ENCODE measurements at places on chromosomes 12 and 14. TPM values are rescaled to one million over a fixed set of nuclear protein-coding genes. Genes with fewer than 3 reads are reported as not detected.
A peak's percentile ranks its signal among the peaks of the same experiment; 100 is the strongest.

- no peak for DNase-seq
- no peak overlapping the region for H3K4me3 ChIP-seq
- no peaks in the 10 kb centered on the region for H3K4me1 ChIP-seq
- no peaks in the 10 kb centered on the region for H3K36me3 ChIP-seq
Observed at GRCh38 chr14:43479596-43480195, 1027.4 kb downstream of the FSCB start.

DNA sequence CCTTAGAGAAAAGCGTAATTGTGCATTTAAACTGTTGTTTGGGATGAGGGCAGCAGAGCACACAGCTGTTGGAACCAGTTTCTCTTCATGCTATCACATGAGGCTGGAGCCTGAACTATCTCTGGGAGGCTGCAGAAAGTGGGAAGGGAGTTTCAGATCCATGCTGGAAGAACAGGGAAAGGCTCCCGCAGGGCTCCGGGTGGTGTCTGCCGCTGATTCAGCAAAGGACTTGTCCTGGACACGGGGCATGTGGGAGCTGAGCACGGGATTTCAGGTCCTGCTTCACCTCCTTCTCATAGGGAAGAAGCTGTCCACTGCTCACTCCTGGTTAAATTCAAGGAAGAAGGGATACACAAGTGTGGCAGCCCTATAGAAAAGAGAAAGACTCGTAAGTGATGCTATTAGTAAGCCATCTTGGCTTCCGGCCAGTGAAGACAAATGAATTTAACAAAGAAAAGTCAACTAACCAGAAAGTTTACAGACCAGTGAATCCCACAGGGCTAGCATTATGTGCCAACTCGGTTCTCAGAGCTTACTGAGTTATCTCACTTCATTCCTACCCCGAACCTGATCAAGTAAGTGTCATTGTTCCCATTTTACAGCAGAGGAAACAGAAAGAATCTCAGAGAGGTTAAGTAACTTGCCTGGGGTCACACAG is 6.7 kb upstream of the FZD10 start:
- H3K4me3 ChIP-seq = no peak overlapping the region
- H3K4me1 ChIP-seq = no peaks in the 10 kb centered on the region
- no peak for DNase-seq
- no peaks in the 10 kb centered on the region for H3K36me3 ChIP-seq
- peaks cover 2% of the 10 kb centered on the region for H3K27me3 ChIP-seq

DNA sequence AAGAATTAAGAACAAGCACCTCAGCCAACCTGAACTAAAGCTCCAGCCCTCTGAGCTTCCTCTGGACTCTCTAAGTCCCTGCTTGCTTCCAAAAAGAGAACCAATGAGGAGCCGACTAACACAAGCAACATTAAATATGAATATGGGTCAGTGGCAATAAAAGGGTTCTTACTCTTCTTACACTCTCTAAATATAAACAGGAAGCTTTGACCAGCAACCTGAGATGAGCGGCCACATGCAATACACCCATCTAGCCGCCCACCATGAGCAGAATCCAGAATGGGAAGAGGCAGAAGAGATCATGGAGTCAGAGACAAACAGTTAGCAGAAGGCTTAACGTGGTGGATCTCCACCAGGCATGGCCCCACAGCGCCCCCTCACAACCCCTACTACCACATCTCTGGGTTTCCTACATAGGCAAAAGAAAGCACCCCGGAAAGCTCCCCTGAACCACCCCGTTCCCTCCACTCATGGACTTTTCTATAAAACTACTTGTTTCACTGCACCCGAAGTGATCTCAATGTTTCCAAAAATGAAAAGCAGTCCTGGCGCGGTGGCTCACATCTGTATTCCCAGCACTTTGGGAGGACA is 59.4 kb downstream of the TTC7B start:
- H3K27me3 ChIP-seq = no peaks in the 10 kb centered on the region
- H3K4me1 ChIP-seq = peaks cover 15% of the 10 kb centered on the region
- no peak overlapping the region for H3K27ac ChIP-seq
- H3K36me3 ChIP-seq = no peaks in the 10 kb centered on the region
- no peak overlapping the region for H3K4me3 ChIP-seq

- no peak overlapping the region for H3K27ac ChIP-seq
- H3K4me1 ChIP-seq = peaks cover 19% of the 10 kb centered on the region
- H3K36me3 ChIP-seq = peaks cover 30% of the 10 kb centered on the region
- no peaks in the 10 kb centered on the region for H3K27me3 ChIP-seq
- H3K4me3 ChIP-seq = no peak overlapping the region
Observed at GRCh38 chr12:111451649-111452129, 46.0 kb downstream of the SH2B3 start.

The PIK3C2G gene
- total RNA-seq = not detected

The VWF gene
- total RNA-seq = 2,328 TPM

DNA sequence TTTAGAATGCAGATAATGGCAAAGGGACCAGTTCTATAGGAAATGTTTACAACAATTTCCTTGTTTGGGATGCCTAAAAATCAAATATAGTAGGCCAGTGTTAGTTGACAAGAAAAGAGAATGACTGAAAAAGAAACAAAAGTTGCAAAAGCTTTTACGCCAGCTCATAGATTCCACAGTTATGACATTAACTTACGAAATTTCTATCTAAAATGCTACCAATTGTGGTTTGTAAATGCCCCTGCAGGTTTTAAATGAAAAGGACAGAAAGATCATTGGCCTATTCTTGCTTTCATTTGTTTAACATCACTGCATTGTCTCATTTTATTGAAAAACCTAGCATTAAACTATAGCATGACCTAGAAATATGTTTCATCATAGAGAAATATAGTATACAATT is 345.8 kb downstream of the CCDC91 start:
- H3K36me3 ChIP-seq = no peaks in the 10 kb centered on the region
- H3K4me3 ChIP-seq = no peak overlapping the region
- H3K27ac ChIP-seq = no peak overlapping the region
- no peaks in the 10 kb centered on the region for H3K27me3 ChIP-seq
- H3K4me1 ChIP-seq = peaks cover 3% of the 10 kb centered on the region
- no peak for DNase-seq

- DNase-seq = no peak
- no peaks in the 10 kb centered on the region for H3K27me3 ChIP-seq
- no peak overlapping the region for H3K4me3 ChIP-seq
- H3K36me3 ChIP-seq = no peaks in the 10 kb centered on the region
Observed at GRCh38 chr12:51333536-51333935, 9.6 kb upstream of the BIN2 start.

DNA sequence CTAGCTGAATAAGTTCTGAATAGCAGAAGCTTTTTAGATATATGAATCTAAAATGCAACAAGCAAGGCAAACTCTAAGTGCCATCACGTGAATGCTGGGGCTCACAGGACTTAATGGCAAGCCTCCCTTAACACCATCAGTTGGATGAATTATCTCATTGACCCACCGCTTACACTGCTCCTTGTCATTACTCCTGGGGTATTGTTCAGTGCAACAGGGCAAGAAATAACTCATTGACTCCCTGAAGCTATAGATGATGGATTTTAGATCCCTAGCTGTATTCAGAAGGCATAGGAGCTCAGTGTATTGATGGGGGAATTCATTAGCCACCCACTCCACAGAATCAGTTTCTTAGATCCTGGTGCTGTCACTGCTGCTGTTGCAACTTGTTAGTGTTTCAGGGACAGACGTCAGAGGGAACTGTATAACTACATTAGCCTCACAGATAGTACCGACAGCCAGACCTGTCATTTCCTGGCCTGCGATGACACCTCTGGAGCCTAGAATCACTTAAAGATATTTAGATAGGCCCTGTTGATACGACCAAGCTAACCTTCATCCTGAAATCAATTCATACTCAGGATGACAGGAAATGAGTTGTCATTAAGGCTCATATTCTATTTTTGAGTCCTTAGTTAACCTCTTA is 735.3 kb downstream of the DIO2 start:
- no peak overlapping the region for H3K4me3 ChIP-seq
- no peak overlapping the region for H3K27ac ChIP-seq
- DNase-seq = no peak

The ENDOU gene
- not detected for total RNA-seq

The TRIM9 gene
- total RNA-seq = not detected

- H3K4me1 ChIP-seq = no peaks in the 10 kb centered on the region
- no peaks in the 10 kb centered on the region for H3K27me3 ChIP-seq
- no peak for DNase-seq
- no peak overlapping the region for H3K4me3 ChIP-seq
- H3K27ac ChIP-seq = no peak overlapping the region
- no peaks in the 10 kb centered on the region for H3K36me3 ChIP-seq
Observed at GRCh38 chr12:76249501-76249900, 98.7 kb downstream of the BBS10 start.

DNA sequence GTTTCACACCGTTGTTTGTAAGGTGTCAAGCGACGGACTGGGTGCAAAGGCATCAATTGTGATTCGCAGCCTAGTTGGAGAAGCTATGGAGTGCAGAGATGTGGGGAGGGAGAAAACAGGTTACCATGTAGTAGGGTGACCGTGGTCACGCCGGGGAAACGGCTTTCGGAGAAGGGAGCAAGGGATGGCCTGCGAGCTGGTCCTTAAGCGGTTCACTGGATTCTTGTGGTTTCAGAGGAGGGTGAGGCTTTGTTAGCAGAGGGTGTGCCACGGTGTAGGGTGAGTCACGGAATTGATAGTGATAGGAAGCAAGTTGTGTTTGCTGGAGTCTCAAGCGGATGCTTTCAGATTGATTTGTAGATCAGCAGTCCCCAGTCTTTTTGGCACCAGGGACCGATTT is 2.3 kb downstream of the PIWIL1 start:
- no peak overlapping the region for H3K4me3 ChIP-seq
- no peak for DNase-seq
- no peak overlapping the region for H3K27ac ChIP-seq
- H3K27me3 ChIP-seq = no peaks in the 10 kb centered on the region

DNA sequence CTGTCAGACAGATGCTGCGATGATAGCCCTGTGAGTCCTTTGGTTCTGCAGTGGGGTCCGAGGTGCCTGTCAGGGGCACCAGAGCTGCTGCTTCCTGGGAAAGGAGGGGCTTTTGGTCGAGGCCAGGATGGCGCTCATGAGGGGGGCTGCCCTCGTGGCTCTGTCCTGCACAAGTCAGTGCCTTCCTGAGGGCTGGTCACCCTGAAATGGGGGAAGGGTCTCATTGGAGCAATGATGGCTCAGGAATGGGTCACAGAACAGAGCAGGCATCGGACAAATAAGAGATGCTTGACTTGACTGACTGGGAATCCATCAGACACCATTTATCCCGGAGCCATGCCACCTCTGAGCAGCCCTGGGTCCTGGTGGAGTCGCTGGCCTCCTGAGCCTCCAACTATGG is 121.9 kb downstream of the ADGRD1 start:
- no peaks in the 10 kb centered on the region for H3K4me1 ChIP-seq
- no peak for DNase-seq
- no peak overlapping the region for H3K27ac ChIP-seq

The IFNG-AS1 gene
- not detected for total RNA-seq

The RNF212B gene
- total RNA-seq = not detected

The PRKD1 gene
- total RNA-seq = 10.3 TPM

GRCh38 chr12:121132601-121133481 is at the start of gene P2RX7:
Gene P2RX7, plus strand, starts transcription at chr12:121132876. Its CDS starts 95 bp downstream, at chr12:121132971.
- DNase-seq = peak; percentile 77
- peak within 1 kb of the TSS; percentile 40 for H3K4me3 ChIP-seq
- peaks cover 23% of the 10 kb centered on the region for H3K4me1 ChIP-seq
- H3K27me3 ChIP-seq = no peaks in the 10 kb centered on the region
- no peaks in the 10 kb centered on the region for H3K36me3 ChIP-seq

- DNase-seq = no peak
- H3K27ac ChIP-seq = no peak overlapping the region
- H3K4me1 ChIP-seq = peaks cover 11% of the 10 kb centered on the region
- H3K4me3 ChIP-seq = peak overlapping the region; percentile 26
- peaks cover 16% of the 10 kb centered on the region for H3K27me3 ChIP-seq
- H3K36me3 ChIP-seq = peaks cover 15% of the 10 kb centered on the region
Observed at GRCh38 chr12:48998497-48999353, 450 bp downstream of the DDN start.

- H3K27me3 ChIP-seq = no peaks in the 10 kb centered on the region
- H3K36me3 ChIP-seq = no peaks in the 10 kb centered on the region
Observed at GRCh38 chr12:117013726-117014125, 85.5 kb downstream of the TESC start.

The DPPA3 gene
- not detected for total RNA-seq

GRCh38 chr14:24246765-24247212 is 4.4 kb upstream of the TINF2 start:
- H3K4me3 ChIP-seq = no peak overlapping the region
- no peaks in the 10 kb centered on the region for H3K27me3 ChIP-seq
- H3K27ac ChIP-seq = no peak overlapping the region
- H3K4me1 ChIP-seq = peaks cover 11% of the 10 kb centered on the region
- H3K36me3 ChIP-seq = no peaks in the 10 kb centered on the region

The HELB gene
- total RNA-seq = 3.4 TPM

The RNU4-1 gene
- total RNA-seq = 7,155 TPM

GRCh38 chr12:1277905-1278304 is 286.9 kb downstream of the ERC1 start:
- no peaks in the 10 kb centered on the region for H3K36me3 ChIP-seq
- no peak overlapping the region for H3K27ac ChIP-seq
- H3K4me1 ChIP-seq = no peaks in the 10 kb centered on the region
- DNase-seq = no peak
- H3K27me3 ChIP-seq = no peaks in the 10 kb centered on the region

The FAM161B gene
- total RNA-seq = 3.1 TPM

DNA sequence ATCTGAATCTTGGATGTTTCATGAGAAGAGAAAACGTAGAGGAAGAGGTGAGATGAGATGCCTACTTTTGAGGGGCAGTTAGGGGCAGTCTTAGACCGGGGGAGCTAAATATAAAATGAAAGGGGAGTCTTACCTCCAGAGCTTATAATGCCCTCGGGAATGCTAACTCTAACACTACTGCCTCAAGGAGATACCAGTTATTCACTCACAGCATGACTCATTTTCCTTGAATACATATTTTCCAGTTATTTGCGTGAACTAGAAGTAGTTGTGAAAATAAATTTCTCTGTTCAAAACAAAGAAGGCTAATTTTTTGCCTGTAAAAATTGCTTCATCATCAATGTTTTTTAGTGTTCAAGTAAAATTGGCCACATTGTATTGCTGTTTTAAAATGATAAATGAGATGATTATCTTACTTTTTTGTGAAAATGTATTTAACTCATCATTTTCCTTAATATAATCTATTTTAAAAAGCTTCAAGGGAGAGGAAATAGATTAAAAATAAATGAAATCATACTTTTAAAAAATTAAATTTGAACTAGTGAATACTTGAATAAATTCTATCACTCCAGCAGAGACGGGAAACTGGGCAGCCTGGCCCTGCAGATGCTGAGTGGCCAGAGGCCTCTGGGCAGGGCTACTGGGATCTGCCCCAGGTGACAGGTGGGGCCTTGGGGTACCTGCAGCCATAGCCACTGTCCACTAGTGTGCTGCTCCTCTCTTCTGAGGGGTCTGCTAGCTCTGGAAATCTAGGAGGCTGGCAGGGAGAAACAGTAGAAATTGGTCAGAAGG is 339.3 kb downstream of the EGLN3 start:
- no peaks in the 10 kb centered on the region for H3K27me3 ChIP-seq
- H3K4me3 ChIP-seq = no peak overlapping the region
- peaks cover 8% of the 10 kb centered on the region for H3K4me1 ChIP-seq
- H3K27ac ChIP-seq = peak overlapping the region; percentile 36

GRCh38 chr14:90649083-90649482 is 167.1 kb downstream of the TTC7B start:
- no peak overlapping the region for H3K4me3 ChIP-seq
- H3K27ac ChIP-seq = no peak overlapping the region
- peaks cover 9% of the 10 kb centered on the region for H3K36me3 ChIP-seq
- no peaks in the 10 kb centered on the region for H3K27me3 ChIP-seq
- peaks cover 7% of the 10 kb centered on the region for H3K4me1 ChIP-seq

- H3K36me3 ChIP-seq = no peaks in the 10 kb centered on the region
- H3K4me1 ChIP-seq = no peaks in the 10 kb centered on the region
- no peaks in the 10 kb centered on the region for H3K27me3 ChIP-seq
- no peak overlapping the region for H3K27ac ChIP-seq
- no peak overlapping the region for H3K4me3 ChIP-seq
Observed at GRCh38 chr12:87679251-87679650, 349.9 kb downstream of the C12orf50 start.

The KLRC3 gene
- not detected for total RNA-seq

All from endothelial cell of umbilical vein (primary cell).